ENCODE measurements at places on chromosomes 16 and 17.

GRCh38 chr16:49563666-49564065, 190.1 kb downstream of the C16orf78 start:
- no peaks in the 10 kb centered on the region for H3K4me1 ChIP-seq
- no peaks in the 10 kb centered on the region for H3K27me3 ChIP-seq
- no peak for DNase-seq
- no peaks in the 10 kb centered on the region for H3K36me3 ChIP-seq

- no peak for DNase-seq
- no peaks in the 10 kb centered on the region for H3K27me3 ChIP-seq
- H3K4me1 ChIP-seq, result peaks cover 13% of the 10 kb centered on the region
Measured at GRCh38 chr16:86821895-86822294, 243.5 kb downstream of the FOXL1 start.

GRCh38 chr16:83624429-83625120, 183.2 kb upstream of the HSBP1 start:
- no peaks in the 10 kb centered on the region for H3K27me3 ChIP-seq
- H3K36me3 ChIP-seq, result peaks cover 3% of the 10 kb centered on the region
- H3K27ac ChIP-seq, result no peak overlapping the region
- no peak overlapping the region for H3K4me3 ChIP-seq
- DNase-seq, result no peak
- H3K4me1 ChIP-seq, result no peaks in the 10 kb centered on the region

- no peaks in the 10 kb centered on the region for H3K4me1 ChIP-seq
- H3K27me3 ChIP-seq, result no peaks in the 10 kb centered on the region
- H3K27ac ChIP-seq, result no peak overlapping the region
- no peak for DNase-seq
- no peak overlapping the region for H3K4me3 ChIP-seq
Measured at GRCh38 chr17:69975808-69976207, 99.2 kb upstream of the KCNJ16 start.

- H3K27me3 ChIP-seq, result no peaks in the 10 kb centered on the region
- no peaks in the 10 kb centered on the region for H3K36me3 ChIP-seq
- no peak for DNase-seq
- H3K27ac ChIP-seq, result no peak overlapping the region
- no peaks in the 10 kb centered on the region for H3K4me1 ChIP-seq
- no peak overlapping the region for H3K4me3 ChIP-seq
Measured at GRCh38 chr17:77297693-77298666, 157.2 kb downstream of the SEC14L1 start.

GRCh38 chr16:13559624-13560023, 360.3 kb upstream of the ERCC4 start:
- no peaks in the 10 kb centered on the region for H3K27me3 ChIP-seq
- H3K36me3 ChIP-seq, result no peaks in the 10 kb centered on the region
- H3K4me3 ChIP-seq, result no peak overlapping the region
- H3K27ac ChIP-seq, result no peak overlapping the region
